ENCODE measurements at places on chromosomes 12 and 14.

GRCh38 chr12:101714877-101715444 is 17.5 kb downstream of the CHPT1 start:
- no peak for DNase-seq

DNA sequence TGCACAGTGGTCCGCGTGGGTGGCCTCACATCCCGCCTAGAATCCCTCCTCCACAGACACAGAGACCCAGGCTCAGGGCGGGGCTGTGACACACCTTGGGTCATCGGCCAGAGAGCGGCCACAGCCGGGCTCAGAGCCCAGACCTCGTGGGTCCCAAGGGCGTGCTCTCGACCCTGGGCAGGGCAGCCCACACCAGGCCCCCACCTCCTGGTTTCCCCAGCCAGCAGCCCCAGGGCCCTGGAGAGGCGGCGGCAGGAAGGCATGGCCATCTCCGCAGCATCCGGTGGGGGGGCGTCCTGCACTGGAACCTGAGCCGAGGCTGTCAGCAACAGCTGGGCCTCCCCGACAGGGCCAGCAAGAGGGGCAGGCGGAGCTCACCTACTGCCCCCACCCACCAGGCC is 15.2 kb downstream of the JAG2 start:
- DNase-seq = no peak

GRCh38 chr12:17197971-17198370 is 592.0 kb upstream of the LMO3 start:
- DNase-seq = no peak

GRCh38 chr14:74407801-74408154 is 18.2 kb downstream of the SYNDIG1L start:
- DNase-seq = no peak

- DNase-seq = no peak
These were observed 40.0 kb downstream of the BTG1 start for GRCh38 chr12:92105676-92106075.

DNA sequence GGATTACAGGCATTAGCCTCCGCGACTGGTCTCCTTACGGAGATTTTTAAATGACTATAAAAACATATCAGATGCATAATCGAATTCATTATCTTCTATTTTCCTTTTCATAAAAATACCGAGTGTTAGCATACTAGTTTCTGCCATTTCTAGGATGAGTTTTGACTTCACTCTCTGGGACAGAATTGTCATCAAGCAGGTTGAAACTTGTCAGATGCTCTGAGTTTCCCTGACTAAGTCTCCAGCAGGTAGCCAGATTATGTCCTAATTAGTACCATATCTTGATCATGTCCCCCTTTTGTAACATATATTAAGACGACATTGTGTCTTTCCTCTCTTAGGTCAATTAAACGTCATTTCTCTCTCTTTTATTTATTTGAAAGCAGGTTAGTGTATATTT is 103.5 kb upstream of the RASSF8 start:
- no peak for DNase-seq

DNA sequence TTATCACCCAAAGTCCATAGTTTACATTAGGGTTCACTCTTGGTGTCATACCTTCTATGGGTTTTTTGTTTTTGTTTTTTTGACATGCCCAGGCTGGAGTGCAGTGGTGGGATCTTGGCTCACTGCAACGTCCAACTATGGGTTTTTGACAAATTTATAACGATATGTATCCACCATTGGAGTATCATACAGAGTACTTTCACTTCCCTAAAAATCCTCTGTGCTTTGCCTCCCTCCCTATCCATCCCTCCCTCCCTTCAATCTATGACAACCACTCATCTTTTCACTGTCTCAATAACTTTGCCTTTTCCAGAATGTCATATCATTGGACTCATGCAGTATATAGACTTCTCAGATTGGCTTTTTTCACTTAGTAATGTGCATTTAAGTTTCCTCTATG is 139.0 kb upstream of the CCDC198 start:
- no peak for DNase-seq

GRCh38 chr14:45044638-45045037 is 39.3 kb upstream of the PRPF39 start:
- DNase-seq = no peak

- DNase-seq = no peak
These were observed 37.2 kb downstream of the FBXO21 start for GRCh38 chr12:117152793-117153775.

- no peak for DNase-seq
These were observed 318.5 kb downstream of the KCNC2 start for GRCh38 chr12:74891083-74891668.

DNA sequence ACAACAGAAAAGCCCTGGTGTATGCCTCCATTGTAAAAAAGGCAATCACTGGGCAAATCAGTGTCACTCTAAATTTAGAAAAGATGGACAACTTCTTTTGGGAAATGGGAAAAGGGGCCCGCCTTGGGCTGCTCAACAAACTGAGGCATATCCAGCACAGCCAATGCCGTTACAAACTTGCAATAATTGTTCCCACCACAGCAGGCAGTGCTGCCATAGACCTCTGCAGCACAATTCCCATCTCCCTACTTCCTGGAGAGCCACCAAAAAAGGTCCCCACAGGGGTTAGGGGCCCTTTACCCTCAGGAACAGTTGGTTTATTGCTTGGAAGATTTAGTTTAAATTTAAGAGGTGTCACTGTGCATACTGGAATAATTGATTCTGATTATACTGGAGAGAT is 16.4 kb upstream of the OR8S1 start:
- DNase-seq = no peak

GRCh38 chr14:80770114-80770908 is 171.2 kb downstream of the CEP128 start:
- DNase-seq = no peak

- DNase-seq = peak; percentile 25
These were observed 64.2 kb downstream of the DRAM1 start for GRCh38 chr12:101941306-101942249.

GRCh38 chr14:55518391-55518790 is 61.6 kb upstream of the KTN1 start:
- DNase-seq = peak; percentile 88

DNA sequence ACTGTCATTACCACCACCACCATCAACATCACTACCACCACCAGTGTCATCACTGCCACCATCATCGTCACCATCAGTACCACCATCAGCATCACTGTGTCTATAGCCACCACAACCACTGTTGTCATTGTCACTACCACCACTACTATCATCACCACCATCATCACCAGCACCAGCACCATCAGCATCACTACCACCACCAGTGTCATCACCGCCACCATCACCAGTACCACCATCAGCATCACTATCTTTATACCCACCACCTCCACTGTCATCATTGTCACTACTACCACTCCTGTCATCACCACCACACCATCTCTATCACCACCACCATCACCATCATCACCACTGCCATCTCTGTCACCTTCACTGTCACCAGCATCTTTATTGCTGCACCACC is 60.6 kb downstream of the BEGAIN start:
- DNase-seq = no peak

- no peak for DNase-seq
These were observed 145.0 kb downstream of the CAND1 start for GRCh38 chr12:67414011-67414715.

GRCh38 chr12:89267404-89267803 is 84.9 kb downstream of the DUSP6 start:
- DNase-seq = no peak

DNA sequence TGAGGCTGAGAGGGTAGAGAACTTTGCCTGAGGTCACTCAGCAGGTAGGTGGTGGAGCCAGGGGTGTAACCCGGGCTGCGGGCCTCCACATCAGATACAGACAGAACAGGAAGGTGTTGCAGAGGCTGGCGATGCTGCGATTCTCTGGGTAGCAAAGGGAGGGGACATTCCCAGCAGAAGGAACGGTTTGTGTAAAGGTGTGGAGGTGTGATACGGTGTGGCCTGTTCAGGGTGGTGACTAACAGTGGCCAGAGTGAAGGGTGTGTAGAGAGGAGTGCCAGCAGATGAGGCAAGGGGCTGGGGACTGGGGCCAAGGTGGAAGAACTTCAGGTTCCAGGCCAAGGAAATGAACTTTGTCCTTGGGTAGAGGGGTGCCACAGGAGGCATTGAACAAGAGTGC is 18.2 kb upstream of the FAIM2 start:
- no peak for DNase-seq

DNA sequence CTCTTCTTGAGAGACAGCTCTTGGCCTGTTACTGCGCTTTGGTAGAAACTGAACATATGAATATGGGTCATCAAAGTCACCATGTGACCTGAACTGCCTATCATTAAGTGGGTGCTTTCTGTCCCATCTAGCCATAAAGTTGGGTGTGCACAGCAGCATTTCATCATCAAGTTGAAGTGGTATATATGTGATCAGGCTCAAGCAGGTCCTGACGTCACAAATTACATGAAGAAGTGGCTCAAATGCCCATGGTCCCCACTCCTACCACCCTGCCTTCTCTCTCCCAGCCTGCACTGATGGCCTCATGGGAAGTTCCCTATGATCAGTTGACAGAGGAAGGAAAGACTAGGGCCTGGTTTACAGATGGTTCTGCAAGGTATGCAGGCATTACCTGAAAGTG is 308.8 kb upstream of the MGAT4C start:
- DNase-seq = no peak

DNA sequence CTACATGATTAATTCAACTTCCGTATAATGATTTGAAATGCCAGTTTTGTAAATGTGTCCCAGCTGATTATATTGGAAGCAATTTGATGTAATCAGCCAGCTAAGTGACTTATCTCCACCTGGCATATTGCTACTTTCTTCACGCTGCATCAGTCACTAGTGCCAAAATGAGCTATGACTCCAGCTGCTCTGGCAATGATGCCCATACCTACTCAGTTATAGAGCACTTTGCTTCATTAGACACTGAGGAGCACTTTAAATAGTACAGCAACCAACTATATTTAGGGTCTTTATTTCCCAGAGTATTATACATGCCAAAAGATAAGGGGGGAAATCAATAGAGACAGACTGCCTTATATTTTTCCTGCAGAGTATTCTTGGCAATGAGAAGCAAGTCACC is 67.9 kb upstream of the LIN7A start:
- DNase-seq = no peak

DNA sequence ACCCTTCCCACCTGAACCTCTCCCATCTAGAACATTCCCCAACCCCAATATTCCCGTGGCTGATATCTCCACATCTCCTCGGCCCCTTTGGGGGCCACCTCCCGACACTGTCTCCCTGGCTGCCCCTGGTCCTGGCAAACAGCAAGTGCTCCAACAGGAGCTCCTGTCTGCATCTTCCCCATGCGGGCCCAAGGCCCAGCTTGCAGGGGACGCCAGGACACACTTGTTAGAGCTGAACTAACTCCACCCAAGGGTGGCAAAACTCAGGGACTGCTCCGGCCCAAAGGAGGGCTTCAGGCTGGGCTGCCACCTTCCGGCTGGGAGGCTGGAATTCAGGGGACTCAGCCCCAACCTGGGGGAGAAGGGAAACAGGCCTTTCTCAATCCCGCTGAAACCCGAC is 106.6 kb downstream of the NCOR2 start:
- DNase-seq = no peak

DNA sequence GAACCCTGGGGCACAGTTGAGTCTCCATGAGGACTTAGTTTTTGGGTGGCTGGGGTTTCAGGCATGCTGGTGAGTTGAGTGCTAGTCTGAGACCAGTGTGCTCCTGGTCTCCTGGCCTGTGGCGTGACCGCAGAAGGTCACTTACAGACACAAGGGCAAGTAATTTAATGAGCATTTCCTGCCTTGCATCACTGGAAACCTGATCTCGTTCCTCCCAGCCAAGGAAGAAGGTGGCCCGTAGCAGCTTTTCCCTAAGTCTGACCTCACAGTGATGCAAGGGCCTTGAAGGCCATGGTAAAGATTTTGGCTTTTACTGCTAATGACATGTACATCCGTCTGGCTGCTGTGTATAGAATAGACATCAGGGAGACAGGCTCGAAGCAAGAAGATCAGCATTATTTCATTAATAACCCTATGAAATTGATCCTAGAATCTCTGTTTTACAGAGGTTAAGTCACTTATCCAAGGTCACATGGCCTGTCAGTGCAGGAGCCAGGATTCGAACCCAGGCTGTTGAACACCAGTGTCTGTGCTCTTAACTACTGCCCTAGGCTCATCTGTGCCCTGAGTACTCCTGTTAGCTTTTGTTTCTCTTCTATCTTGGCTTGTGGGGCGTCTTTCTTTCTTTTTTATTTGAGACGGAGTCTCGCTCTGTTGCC is 4.6 kb downstream of the TMEM120B start:
- DNase-seq = no peak

- DNase-seq = no peak
These were observed 35.5 kb downstream of the PLBD1 start for GRCh38 chr12:14532152-14532551.

DNA sequence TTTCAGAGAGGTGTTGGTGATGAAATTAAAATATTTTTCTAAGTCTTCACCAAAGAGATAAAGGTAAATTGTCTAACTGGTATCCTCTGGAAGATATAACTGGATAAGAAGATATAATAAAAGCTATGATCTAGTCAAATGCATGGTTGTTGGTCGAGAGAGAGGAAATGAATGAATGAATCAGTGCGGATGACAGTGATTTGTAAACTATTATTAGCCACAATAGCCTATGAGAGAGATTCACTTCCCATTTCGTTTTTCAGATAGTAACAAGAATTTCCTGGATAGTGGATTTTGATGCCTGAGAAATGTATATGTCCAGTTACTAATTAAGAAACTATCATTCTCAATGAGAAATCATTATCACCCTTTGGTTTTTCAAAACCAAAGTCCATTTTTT is 63.1 kb downstream of the HEATR5A start:
- no peak for DNase-seq

GRCh38 chr12:873954-874353 is 75.5 kb downstream of the RAD52 start:
- DNase-seq = no peak

DNA sequence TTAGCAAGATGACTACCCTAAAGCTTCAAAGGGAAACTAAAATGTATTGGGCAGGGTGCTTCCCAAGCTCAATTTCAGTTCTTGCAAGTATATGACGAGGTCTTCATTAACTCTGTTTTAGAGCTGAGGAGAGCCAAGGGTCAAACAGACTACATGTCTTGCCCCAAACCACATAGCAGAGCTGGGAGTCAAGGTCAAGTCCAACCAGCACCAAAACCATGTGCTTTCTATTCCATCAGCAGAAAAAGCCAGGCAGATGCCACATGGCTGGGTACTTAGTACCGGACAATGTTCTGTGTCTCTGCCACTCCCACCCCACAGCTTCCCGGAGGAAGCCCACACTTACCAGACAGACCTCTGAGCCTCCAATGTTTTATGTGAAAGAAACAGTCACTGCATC is 17.6 kb downstream of the NID2 start:
- DNase-seq = no peak

GRCh38 chr14:45066667-45067066 is 17.2 kb upstream of the PRPF39 start:
- no peak for DNase-seq

All from foreskin melanocyte (primary cell).